ENCODE measurements at places on chromosomes 12 and 14. TPM values are rescaled to one million over a fixed set of nuclear protein-coding genes. Genes with fewer than 3 reads are reported as not detected.

DNA sequence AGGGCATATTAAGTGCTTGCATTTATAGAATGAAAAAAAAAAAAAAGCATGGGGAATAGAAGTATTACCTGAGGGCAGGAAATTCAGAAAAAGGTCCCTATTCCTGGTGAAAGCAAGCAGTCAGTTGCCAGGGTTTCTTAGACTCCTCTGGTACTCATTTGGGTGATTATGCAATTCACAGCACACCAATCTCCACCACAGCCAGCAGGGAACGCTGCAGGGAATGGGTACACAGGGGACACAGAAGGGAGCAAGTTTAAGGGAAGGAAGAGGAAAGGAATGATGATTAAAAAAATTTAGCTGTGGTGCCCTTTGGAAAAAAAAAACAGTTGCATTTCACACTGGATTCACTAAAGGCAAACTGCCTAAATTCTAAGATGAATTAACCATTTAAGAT lies 14.2 kb downstream of the BLTP3B start:
- DNase-seq, result peak; percentile 65

TMED10 gene
- total RNA-seq, result 389 TPM

GRCh38 chr14:31947680-31948595 lies 129.2 kb upstream of the ARHGAP5 start:
- DNase-seq, result no peak

GRCh38 chr12:11067514-11067913 lies 5.4 kb upstream of the TAS2R46 start:
- DNase-seq, result peak; percentile 17

DNA sequence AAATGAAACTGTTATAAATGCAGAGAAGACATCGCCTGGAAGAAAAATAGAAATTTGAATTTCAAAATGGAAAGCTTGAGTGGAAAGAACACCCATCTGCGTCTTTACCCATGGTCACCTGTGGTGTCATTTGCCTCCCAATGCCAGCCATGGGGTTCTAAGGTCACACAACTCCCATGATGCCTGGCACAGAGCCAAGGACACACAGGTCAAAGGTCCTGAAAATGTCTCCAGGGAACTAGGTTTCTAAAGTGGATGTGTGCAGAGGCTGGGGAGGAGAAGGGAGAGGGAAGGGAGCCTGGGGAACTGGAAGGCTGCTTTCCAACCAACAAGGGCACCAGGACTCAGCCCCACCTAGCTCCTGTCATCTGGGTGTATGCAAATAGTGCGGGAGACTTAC lies 724.0 kb upstream of the TMEM132C start:
- no peak for DNase-seq

GRCh38 chr14:39316830-39317553 lies 83.3 kb downstream of the MIA2 start:
- DNase-seq, result no peak

DNA sequence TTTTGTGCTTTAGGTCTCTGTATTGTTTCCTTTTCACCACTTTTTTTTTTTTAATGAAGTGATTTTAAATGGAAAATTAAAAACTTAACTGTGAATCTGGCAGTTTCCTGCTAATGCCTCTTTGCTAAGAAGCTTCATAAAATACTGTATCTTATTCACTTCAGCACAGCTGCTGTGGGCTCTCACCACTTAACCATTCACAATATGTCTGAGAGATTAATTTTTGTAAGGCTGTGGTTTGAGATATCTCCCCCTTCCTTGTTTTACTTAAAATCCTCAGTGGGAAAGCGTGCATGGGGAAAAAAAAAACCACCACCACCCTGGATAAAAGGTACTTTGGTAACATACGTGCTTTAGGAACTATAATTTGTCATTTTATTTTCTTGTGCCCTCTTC lies 115.9 kb downstream of the ETV6 start:
- DNase-seq, result no peak

CYP27B1 gene
- 6.2 TPM for total RNA-seq

PLEKHG3 gene
- total RNA-seq, result 47.8 TPM

ADSS1 gene
- 3.8 TPM for total RNA-seq

KCNMB4 gene
- 1.0 TPM for total RNA-seq

GRCh38 chr14:31030469-31030868 lies 4.3 kb upstream of the STRN3 start:
- DNase-seq, result no peak

DNA sequence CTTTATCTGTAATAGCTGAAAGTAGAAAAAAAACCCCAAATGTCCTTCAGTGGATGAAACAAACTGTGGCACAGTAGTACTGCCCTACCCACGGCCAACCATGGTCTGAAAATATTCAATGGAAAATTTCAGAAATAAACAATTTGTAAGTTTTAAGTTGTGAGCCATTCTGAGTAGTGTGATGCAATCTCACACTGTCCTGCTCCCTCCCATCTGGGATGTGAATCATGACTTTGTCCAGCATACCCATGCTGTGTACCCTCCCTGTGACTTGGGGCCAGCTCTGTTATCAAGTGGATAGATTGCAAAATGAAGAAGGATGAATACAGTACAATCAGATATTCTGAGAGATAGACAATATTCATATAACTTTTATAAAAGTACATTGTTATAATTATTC lies 106.2 kb downstream of the SMOC1 start:
- DNase-seq, result peak; percentile 60

KRT83 gene
- total RNA-seq, result 5.9 TPM

EML5 gene
- 2.7 TPM for total RNA-seq

DNA sequence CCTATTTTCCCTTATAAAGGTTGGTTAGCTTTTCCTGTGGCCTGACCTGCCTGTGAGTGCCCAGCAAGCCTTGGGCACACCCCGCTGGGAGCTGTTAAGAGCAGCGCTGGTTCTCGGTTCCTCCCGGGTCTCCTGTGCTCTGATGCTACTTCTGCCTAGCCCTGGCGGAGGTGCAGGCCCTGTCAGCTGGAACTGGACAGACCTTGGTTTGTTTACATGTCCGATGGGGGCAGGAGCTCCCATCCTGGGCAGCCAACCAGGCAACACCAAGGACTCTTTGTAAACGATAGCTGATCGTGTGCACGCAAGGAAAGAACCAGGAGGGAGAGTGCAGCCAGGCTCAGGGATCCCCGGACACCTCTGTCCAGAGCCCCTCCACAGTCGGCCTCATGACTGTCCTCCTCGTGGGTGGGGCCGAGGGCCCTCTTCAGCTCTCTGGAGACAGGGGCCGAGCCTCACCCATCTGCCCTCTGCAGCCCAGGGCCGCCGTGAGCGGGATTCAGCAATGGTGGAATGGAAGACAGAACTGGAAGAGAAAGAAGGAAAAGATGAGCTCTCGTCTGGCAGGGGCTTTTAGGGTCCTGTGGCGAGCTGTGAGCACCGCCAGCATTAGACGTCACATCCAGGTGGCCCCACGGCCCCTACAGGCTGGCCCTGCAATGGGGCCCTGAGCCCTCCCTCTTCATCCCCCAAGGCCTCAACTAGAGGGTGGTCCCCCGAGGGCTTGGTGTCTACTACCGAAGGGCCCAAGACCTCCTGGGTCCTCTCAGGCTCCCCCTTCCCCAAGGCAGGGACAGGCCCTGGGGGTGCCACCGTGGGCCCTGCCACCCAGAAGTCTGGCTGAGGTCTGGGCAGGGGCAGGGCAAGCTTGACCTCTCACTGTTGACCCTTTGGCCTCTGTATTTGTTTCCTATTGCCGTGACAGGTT lies 12.3 kb downstream of the TNFAIP2 start:
- no peak for DNase-seq

- DNase-seq, result no peak
Measured at GRCh38 chr14:20603813-20604690, 12.9 kb upstream of the RNASE12 start.

DNA sequence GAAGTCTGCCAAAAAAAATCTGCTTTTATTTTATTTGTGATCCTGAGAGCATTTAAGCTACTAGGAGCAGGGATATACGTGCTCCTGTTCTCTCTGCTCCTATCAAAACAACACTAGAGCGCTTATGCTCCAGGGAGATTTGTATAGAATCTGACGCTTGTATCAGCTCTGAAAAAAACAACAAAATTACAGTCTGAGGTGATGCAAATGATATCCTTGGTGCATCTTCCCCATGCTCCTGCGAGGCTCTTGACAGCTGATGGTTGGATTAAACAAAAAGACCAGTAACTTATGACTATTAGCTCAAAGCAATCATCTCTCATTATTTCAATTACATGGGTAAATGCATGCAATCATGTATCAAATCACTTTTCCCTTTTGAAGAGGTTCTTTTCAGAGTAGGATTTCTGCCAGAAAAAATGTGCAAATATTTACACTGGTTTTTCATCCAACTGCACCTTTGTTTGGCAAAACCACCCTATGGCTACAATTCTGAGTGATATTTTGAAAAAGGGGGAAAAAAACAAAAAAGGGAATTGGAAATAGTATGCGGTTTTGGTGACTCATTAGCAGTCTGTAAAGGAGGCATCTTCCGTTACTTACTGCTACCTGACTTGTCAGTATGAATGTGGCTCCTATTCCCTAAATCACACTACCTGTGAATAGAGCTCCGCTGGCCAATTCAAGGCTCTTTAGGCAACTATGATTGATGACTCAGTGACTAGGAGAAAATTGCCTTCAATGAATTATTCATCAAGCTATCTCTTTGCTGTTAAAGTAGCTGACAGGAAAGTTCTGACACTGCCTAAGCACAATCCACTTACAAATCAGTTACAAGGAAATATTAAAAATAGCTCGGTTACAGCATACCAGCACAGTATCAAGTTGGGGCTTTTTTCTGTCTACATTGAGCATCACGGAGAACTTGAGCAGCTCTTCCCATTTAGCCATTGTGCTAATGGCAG lies 450.0 kb downstream of the FOXG1 start:
- DNase-seq, result no peak

DNA sequence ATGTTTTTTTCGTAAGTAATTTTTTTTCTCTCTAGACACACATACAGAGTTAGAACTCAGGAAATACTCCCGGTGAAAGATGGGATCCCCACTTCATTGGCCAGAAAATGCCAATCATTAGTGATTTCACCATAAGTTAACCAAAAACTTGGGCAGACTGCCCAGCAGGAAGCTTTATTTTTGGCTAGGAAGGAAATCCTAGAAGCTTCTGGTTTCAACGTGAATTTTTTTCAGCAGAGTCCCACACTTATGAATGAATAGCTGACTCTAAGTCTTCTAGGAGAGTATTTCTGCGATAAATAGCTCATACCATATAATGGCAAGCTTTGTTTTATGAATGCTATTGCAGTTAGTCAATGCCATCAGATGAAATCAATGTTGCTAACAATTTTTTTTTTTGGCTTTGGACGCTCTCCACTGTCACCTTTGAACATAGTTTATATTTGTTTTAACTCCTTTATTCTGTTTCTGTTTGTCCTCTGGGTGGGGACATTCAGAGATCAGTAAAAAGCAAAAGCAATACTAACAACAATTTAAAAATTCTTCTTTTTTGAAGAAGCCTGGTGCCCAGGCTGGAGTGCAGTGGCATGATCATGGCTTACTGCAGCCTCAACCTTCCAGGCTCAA lies 9.5 kb downstream of the PPP1CC start:
- peak; percentile 9 for DNase-seq

DNA sequence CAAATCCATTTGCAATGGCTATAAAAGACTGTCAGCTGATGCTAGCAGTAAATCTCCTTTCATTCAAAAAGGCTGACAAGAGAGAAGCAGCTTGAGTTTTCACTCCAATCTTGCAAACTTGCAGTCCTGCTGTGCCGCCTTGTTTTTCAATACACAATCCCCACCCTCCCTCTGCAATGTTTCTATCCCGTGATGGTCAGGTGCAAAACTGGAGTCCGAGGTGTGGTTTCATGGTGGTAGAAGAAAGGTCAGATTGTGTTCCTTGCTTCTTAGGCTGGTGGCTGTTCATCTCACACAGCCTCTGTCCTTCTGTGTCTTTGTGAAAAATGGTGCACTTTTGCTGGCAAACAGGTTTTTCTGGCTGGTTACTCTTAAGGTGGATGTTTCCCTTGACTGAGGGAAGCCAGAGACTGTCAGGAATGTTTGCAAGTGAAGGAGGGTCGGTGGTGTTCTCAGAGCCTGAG lies 27.7 kb upstream of the TBX3 start:
- DNase-seq, result no peak

DNA sequence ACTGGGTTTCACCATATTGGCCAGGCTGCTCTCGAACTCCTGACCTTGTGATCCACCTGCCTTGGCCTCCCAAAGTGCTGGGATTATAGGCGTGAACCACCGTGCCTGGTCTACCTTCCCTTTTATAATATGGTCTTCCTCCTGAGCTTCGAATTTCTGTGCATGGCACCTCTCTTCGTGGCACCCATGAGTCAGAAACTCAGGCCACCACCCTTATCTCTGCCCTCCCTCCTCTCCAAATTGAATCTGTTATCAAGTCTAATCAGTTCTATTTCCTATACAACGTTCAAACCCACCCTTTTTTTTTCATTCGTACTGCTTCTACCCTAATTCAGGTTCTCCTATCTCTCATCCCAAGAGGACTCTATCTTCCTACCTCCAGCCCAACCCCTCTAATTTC lies 5.0 kb upstream of the TINF2 start:
- DNase-seq, result no peak

- peak; percentile 70 for DNase-seq
Measured at GRCh38 chr12:122422730-122423257, 325 bp upstream of the CLIP1 start.

C12orf60 gene
- 1.1 TPM for total RNA-seq

GRCh38 chr12:40209886-40210285 lies 14.9 kb upstream of the LRRK2 start:
- no peak for DNase-seq

BCAT1 gene
- 35.5 TPM for total RNA-seq

DNA sequence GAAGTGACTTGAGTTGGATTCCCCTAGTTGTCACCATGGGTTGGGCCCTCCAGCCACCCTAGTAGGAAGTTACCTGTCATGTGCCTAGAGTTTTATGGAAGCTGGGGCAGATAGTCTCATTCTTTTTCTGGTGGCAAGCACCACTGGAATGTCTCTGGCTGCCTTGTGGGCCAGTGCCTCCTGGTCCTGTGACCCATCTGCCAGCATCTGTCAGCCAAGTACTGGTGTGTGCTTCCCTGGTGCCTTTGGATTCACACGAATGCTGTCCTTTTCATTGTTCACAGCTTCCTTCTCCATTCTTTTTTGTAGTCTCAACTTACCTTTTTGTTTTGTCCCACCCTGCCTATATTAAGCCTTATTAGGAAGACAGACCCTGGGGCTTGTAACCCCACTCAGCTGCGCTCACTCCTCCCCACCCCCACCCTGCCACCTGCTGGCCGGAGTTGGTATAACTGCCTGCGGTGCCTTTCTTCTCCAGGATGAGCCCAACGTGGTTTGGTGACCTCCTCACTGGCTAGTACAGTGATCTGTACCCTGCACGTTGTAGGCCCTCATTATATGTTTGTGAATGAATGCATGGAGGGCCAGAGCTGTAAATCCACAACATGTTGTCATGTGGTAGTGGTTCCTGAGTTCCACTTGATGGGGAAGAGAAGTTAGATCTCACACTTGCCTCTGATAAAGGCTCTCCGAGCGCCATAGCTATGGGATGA lies 125.7 kb downstream of the TSPAN9 start:
- peak; percentile 23 for DNase-seq
